Activated CD4-positive, alpha-beta T cell treated with anti-CD3 and anti-CD28 coated beads, Interleukin-2, amount 10 ng/mL, durations not matched to agents 7 days and 5 days (primary cell): ENCODE measurements at places on chromosomes 7 and 10. TPM values are rescaled to one million over a fixed set of nuclear protein-coding genes. Genes with fewer than 3 reads are reported as not detected.

The FOXP2 gene
- not detected for total RNA-seq

- DNase-seq: no peak
- no peak overlapping the region for H3K4me3 ChIP-seq
- H3K27me3 ChIP-seq: no peaks in the 10 kb centered on the region
- H3K4me1 ChIP-seq: no peaks in the 10 kb centered on the region
- H3K27ac ChIP-seq: no peak overlapping the region
These were observed 140.4 kb upstream of the MAGI2 start for GRCh38 chr7:79593866-79594301.

- no peaks in the 10 kb centered on the region for H3K36me3 ChIP-seq
- H3K4me1 ChIP-seq: no peaks in the 10 kb centered on the region
- no peak for DNase-seq
- no peaks in the 10 kb centered on the region for H3K27me3 ChIP-seq
- H3K27ac ChIP-seq: no peak overlapping the region
These were observed 355.2 kb upstream of the LRGUK start for GRCh38 chr7:133771788-133772419.

- H3K27me3 ChIP-seq: peaks cover under 1% of the 10 kb centered on the region
- no peaks in the 10 kb centered on the region for H3K36me3 ChIP-seq
- no peaks in the 10 kb centered on the region for H3K4me1 ChIP-seq
- no peak overlapping the region for H3K4me3 ChIP-seq
- DNase-seq: no peak
These were observed 18.0 kb upstream of the RET start for GRCh38 chr10:43058716-43059335.

The CALCR gene
- not detected for total RNA-seq

GRCh38 chr7:155665957-155666287, 21.5 kb downstream of the RBM33 start:
- no peak overlapping the region for H3K4me3 ChIP-seq
- no peak for DNase-seq
- peaks cover 31% of the 10 kb centered on the region for H3K36me3 ChIP-seq
- H3K27ac ChIP-seq: peak overlapping the region; percentile 17
- no peaks in the 10 kb centered on the region for H3K27me3 ChIP-seq

- H3K36me3 ChIP-seq: no peaks in the 10 kb centered on the region
- no peak overlapping the region for H3K4me3 ChIP-seq
- no peak for DNase-seq
- H3K27me3 ChIP-seq: no peaks in the 10 kb centered on the region
These were observed 128.9 kb upstream of the VWC2 start for GRCh38 chr7:49644396-49645166.

- DNase-seq: no peak
- no peaks in the 10 kb centered on the region for H3K27me3 ChIP-seq
- H3K36me3 ChIP-seq: peaks cover 60% of the 10 kb centered on the region
- H3K4me1 ChIP-seq: peaks cover 2% of the 10 kb centered on the region
These were observed 89.0 kb downstream of the CUL1 start for GRCh38 chr7:148787571-148788295.

The NSUN5 gene
- total RNA-seq: 63.2 TPM

The GRK5 gene
- total RNA-seq: 27.5 TPM

GRCh38 chr10:7944215-7944480, 110.3 kb upstream of the GATA3 start:
- peaks cover 14% of the 10 kb centered on the region for H3K4me1 ChIP-seq
- H3K27me3 ChIP-seq: no peaks in the 10 kb centered on the region
- DNase-seq: no peak
- peaks cover 5% of the 10 kb centered on the region for H3K36me3 ChIP-seq

GRCh38 chr10:52755297-52756062, 17.1 kb downstream of the MBL2 start:
- no peak overlapping the region for H3K4me3 ChIP-seq
- H3K27me3 ChIP-seq: no peaks in the 10 kb centered on the region
- DNase-seq: no peak
- no peaks in the 10 kb centered on the region for H3K36me3 ChIP-seq
